Activated CD4-positive, alpha-beta T cell treated with anti-CD3 and anti-CD28 coated beads, Interleukin-2, amount 50 U/mL, for 16 hours (primary cell): ENCODE measurements at places on chromosomes 11 and 22.

GRCh38 chr11:47414685-47415070 lies 6.3 kb downstream of the SLC39A13 start:
- no peak for DNase-seq

- DNase-seq, result no peak
Observed at GRCh38 chr22:48802576-48802975, 1025.1 kb downstream of the BRD1 start.

DNA sequence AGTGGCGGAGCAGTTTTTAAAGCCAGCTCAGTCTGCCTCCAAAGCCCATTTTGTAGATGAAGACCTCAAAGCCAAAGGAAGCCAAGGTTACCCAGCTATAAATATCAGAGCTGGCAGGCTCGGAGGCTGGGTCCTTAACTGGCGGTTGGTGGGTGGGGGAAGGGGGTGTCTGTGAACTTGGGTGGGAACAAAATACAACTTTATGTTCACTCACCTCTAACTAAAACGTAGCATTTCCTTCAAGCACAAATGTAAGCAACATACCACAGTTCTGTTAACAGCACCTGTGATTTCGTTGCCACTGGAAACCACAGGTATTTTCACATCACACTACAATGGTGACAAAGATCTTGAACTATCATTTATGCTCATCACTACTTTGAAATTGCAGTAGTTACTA lies 99.7 kb upstream of the SYT13 start:
- DNase-seq, result peak; percentile 39

DNA sequence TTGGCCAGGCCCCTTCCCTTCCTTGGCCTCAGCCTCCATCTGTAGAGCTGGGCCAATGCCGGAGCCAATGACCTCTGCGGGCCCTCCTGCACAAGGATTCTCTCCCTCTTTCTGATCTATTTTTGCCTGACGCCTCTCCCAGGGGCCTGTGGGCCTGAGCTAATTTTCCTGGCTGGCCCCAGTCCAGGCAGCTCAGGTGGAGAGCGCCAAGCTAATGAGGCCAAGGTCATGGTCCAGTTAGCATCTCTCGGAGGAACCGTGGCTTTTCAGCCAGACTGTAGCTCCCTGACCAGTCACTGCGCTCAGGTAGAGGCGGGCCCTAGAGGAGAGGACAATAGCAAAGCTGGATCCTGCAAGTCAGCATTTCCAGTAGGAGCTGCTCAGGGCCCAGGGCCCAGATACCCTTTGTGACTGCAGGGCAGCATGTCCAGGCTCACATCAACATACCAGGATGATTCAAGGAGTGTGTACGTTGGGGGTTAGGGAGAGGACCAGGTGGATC lies 43.5 kb downstream of the APOL3 start:
- no peak for DNase-seq

GRCh38 chr11:46347637-46348311 lies 511 bp downstream of the DGKZ start:
- no peak for DNase-seq

DNA sequence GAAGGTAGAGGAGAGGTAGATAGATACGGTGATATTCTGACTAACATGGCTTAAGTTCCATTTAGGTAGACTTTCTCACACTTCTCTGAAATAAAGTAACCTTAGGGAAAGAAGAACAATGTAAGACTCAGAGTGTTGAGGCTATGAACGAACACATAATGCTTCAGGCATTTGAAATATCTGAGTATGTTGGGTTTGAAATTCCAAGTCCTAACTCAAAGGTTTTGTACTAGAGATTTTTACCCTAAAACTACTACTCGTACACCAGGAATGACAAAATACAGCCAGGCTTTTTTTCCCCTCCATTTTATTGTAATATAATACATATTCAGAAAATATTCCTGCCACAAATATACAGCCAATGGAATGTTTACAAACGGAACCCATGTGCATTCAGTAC lies 592.6 kb downstream of the ETS1 start:
- DNase-seq, result no peak

- DNase-seq, result no peak
Observed at GRCh38 chr22:19058713-19059451, 63.3 kb downstream of the DGCR2 start.

DNA sequence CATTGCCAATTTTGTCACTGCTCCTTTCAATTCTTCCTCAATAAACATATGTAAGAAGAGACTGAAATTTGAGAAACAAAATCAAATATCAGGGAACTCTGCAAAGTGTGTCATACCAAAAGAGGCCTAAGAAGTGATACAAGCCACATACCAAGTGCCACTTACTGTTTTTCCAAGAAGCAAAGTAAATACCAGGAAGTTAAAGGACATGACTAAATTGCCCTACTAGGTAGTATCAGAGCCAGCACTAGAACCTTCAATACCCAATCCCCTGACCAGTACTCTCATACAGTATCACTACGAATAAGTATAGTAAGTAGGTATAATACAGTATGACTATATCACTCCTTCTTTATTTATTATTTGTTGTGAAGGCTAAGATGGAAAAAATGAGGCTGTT lies 13.6 kb downstream of the MAML2 start:
- DNase-seq, result peak; percentile 66

DNA sequence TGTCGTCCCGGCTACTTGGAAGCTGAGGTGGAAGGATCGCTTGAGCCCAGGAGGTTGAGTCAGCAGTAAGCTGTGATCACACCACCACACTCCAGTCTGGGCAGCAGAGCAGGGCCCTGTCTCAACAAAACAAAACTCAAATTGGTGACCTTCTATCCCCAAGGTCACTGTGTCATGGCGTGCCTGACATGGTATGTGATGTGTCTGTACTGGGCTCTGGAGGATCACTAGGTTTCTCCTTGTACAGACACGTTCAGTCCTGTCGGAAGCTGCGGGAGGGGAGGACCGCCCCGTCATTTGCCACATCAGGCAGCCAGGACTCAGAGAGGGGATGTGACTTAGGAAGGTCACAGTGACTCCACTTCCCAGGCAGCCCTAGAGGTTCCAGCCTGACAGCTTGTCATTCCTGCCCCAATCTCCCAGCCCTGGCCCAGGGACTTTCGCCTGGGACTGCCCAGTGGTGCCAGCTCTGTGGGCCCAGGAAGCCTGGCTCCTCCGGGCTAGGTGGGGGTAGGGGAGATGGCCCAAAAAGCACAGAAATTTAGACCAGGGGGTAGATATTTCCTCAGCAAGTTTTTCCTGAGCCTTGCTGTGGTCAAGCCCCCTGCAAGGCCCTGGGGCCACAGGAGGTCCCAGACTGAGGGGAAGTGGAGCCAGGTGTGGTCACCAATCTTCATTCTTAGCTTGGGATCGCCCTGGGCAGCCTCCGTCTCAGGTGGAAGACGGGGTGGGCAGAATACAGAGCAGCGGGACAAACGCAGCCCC lies 53.2 kb downstream of the TRIOBP start:
- no peak for DNase-seq

DNA sequence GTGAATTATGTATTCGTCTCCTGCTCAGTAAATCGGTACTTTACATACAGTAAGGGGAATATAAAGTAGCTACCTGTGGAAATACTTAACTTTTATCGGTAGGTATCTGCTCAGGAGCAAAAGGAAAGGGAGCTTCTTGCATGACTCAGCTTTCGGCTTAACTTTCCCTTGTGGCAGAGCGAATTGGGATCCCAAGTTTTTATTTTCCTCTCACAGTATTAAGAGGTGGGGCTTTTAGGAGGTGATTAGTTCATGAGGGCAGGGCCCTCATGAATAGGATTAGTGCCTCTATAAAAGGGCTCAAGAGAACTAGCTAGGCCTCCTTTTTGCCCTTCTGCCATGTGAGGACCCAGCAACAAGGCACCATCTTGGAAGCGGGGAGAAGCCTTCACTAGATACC lies 18.7 kb downstream of the RCN1 start:
- no peak for DNase-seq

DNA sequence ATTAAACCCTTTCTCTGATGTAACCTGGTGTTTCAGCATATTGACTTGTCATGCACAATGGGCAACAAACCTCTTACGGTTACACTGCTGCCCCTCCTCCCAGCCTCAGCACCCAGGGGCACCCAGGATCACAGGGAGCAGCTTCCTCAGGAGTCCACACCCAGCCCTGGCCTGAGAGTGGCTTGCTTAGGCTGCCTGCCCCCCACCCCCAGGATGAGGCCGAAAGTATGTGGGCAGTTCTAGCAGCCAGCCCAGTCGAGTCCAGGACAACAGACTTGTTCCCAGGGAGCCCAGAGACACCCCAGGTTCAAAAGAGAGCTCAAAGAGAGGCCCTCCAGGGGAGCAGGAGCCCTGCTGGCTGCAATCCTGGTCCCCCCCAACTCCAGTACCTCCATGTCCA lies 108.1 kb upstream of the THY1 start:
- DNase-seq, result no peak

- DNase-seq, result peak; percentile 94
Observed at GRCh38 chr22:37484480-37485394, 1.4 kb downstream of the MFNG start.

- no peak for DNase-seq
Observed at GRCh38 chr22:38027487-38027886, 29.7 kb upstream of the PICK1 start.

DNA sequence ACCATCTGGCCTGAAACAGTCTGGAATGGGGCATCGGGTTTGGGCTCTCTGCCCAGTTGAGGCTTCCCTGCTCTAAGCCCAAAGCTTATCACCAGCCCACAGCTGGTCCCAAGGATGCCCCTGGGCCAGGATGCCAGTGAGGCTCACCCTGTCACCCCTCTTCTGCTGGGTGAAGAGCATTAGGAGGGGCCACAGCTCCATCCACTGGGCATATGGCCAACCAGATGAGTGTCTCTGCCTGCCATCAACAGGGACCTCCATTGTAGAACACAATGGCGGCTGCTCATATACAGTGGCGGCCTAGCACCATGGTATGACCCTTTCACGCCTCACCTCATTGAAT lies 5.6 kb downstream of the CHST1 start:
- no peak for DNase-seq

- no peak for DNase-seq
Observed at GRCh38 chr11:10916665-10917064, 58.8 kb upstream of the ZBED5 start.

GRCh38 chr22:18031695-18032454 lies 7.5 kb upstream of the MICAL3 start:
- DNase-seq, result no peak

DNA sequence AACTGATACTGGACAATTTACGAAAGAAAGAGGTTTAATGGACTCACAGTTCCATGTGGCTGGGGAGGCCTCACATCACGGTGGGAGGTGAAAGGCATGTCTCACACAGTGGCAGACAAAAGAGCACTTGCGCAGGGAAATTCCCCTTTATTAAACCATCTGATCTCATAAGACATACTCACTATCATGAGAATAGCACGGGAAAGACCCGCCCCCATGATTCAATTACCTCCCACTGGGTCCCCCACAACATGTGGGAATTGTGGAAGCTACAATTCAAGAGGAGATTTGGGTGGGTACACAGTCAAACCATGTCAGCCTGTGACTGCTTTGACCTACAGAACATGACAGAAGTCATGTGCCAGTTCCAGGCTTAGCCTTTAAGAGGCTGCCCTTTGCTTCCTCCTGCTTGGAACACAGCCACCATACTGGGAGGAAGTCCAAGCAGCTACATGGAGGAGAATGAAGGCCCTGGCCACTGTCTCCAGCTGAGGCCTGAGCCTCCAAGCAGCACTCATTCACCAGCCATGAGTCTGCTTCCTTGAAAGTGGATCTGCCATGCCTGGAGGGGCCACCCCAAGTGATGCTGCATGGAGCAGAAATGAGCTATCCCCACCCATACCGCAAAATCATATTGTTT lies 10.9 kb upstream of the GAL start:
- DNase-seq, result no peak

DNA sequence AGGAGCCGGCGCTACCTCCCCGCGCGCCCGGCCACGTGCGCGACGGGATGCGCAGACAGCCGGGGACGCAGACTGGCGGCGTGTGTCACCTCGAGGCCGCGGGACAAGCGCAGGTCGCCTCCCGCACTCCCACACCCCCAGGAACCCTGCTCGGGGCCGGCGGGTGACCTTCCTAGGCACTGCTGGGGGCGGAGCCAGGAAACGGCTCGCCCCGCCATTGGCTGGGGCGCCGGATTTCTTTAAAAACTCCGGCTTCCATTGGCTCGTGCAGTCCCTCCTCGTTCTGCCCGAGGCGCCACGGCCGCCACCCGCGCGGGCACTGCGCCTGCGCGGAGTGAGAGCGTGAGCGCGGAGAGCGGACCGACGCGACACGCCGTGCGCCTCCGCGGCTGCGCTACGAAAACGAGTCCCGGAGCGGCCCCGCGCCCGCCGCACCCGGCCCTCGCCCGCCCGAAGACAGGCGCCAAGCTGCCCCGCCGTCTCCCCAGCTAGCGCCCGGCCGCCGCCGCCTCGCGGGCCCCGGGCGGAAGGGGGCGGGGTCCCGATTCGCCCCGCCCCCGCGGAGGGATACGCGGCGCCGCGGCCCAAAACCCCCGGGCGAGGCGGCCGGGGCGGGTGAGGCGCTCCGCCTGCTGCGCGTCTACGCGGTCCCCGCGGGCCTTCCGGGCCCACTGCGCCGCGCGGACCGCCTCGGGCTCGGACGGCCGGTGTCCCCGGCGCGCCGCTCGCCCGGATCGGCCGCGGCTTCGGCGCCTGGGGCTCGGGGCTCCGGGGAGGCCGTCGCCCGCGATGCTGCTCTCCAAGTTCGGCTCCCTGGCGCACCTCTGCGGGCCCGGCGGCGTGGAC lies at the start of gene PIM3:
Gene PIM3, plus strand, starts transcription at position 614 of the 846 bp plus-strand sequence. Its CDS starts 176 bp downstream, at position 790.
- peak; percentile 98 for DNase-seq

DNA sequence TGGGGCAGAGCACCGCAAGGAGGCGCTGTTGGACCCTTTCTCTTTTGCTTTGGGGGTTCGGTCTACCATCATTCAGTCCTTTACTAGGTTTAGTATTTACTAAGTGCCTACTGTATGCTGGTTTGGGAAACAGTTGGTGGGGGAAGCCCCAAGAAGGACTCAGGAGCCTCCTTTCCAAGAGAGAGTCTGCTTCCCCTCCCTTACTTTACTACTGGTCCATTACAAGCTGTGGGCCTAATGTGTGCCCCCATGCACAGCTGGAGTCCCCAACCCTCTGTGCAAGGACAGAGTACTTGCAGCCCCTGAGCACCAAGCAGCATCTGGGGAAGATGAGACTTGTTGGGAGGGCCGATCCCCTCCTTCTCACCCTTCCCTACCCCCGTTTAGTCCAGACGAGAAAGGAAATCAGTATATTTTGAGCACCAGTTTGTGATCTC lies 876 bp upstream of the UBE2L6 start:
- DNase-seq, result peak; percentile 89

DNA sequence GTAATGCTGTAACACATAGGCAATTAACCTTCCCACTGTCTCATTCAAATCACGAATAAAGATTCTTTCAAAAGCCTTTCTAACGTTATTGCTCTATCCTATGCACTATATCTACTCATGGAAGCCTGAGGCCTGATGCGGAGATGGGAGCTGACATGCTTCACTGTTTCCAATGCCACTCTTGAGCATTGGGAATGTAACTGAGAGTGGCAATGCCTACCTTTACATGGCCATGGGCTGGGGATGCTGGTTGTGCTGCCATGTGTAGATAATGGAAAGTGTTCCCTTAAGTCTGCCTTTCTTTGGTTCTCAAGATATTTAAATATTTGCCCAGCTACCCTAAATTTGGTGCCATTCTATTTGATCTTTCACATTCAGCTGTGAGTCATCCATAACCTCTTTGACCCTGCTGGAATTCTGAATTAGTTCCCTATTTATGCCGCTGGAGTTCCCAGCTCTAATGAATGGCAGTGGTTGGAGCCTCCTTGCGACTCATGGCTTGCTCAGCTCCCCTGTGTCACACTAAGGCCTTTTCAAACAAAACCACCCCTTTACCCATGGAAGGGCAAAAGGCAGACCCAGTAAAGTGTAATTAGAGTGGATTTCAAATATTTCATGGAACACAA lies 21.4 kb upstream of the DKK3 start:
- no peak for DNase-seq
